ENCODE measurements at places on chromosomes 3 and 15.

GRCh38 chr3:69353503-69353902 lies 32.4 kb downstream of the FRMD4B start:
- no peak for DNase-seq

DNA sequence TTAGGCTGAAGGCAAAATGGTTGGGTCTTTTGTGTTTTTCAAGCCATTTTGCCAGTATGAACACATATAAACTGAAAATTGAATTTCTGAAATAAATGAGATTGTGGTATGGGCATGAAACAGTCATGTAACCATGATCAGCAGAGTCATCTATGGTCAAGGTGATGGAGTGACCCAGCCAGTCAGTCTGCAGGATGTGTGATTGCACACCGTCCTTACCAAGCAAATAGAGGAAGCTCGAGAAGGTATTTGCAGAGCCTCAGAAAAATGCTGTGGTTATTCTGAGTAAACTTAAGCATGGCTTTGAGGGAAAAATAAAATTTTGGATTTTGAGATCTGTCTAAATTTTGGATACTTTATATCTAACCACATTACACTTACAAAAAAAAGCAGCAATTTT lies 95.9 kb upstream of the RNF7 start:
- DNase-seq, result no peak

DNA sequence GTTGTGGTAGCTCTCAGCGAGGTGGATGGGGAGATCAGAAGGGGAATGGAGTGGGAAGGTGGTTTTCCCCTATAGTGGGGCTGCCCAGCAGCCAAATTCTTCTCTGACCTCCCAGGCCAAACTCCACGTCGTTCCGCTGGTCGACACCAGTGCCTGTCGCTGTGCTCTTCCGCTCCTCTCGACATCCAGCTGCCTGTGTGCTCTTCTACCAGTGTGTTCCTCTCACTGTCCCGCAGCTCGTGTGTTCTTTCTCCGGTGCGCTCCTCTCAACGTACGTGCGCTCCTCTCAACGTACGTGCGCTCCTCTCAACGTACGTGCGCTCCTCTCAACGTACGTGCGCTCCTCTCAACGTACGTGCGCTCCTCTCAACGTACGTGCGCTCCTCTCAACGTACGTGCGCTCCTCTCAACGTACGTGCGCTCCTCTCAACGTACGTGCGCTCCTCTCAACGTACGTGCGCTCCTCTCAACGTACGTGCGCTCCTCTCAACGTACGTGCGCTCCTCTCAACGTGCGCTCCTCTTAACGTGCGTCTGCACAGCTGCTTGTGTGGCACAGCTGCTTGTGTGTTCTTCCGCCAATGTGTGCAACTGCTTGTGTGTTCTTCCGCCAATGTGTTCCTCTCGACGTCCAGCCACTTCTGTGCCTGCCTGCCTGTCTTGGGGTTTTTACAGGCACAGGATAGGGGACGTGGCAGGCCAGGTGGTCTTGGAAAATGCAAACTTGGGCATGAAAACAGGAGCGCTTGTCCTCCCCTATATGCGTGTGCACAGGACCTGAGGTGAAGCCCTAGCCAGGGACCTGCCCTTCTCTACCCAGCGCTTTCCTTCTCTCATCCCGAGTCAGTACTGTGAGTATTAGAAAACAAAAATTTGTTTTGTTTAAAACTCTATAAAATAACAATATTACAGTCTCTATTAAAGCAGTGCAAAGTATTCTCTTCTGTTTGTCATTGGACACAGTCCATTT lies 991.1 kb downstream of the GBE1 start:
- no peak for DNase-seq

GRCh38 chr15:72732516-72732915 lies 46.5 kb downstream of the BBS4 start:
- DNase-seq, result no peak

GRCh38 chr15:87021751-87022150 lies 942.1 kb downstream of the AGBL1 start:
- no peak for DNase-seq

GRCh38 chr3:172181932-172182586 lies 142.7 kb downstream of the FNDC3B start:
- DNase-seq, result no peak

DNA sequence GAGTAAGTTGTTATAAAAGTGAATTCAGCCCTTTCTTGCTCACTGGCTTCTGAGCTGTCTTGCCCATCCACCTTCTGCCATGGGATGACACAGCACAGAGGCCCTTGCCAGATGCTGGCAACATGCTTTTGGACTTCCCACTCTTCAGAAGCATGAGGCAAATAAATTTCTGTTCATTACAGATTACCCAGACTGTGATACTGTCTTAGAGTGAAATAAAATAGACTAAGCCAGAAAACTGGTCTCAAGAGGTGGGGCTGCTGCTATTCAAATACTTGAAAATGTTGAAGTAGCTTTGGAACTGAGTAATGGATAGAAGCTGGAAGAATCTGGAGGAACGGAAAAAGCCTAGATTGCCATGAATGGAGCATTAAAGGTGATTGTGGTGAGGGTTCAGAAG lies 170.4 kb downstream of the ZMAT3 start:
- DNase-seq, result no peak

DNA sequence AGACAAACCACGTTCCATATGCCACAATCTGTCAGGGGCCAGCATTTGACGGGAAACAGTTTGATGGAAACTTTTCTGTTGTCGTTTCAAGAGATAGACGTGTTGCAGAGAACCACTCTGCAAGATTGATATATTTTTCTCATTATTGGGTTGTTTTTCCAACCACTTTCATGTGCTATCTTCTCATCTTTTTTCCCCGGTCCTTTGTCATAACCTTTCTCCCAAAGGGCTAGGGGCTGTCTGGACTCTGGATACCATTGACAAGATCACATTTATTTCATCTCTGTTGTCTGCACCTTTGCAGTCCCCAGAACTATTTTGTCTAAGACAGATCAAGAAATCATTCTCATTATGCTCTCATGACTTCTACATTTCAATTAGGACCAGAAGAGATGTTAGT lies 57.6 kb upstream of the SLC25A26 start:
- no peak for DNase-seq

DNA sequence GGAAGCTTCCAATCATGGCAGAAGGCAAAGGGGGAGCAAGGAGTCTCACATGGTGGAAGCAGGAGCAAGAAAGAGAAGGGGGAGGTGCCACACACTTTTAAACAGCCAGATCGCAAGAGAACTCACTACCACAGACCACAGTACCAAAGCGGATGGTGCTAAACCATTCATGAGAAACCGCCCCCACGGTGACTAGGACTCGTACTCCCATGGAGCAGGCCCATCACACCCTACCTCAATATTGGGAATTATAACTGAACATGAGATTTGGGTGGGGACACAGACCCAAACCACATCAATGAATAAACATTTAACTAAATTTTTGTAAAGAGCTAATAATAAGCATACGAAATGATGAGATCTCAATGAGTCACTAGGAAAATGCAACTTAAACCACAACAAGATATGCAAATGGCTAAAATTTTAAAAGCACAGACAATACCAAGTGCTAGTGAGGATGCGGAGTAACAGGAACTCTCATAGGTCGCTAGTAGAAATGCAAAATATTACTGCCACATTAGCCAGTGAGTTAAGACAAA lies 10.0 kb downstream of the MRPS25 start:
- DNase-seq, result no peak

DNA sequence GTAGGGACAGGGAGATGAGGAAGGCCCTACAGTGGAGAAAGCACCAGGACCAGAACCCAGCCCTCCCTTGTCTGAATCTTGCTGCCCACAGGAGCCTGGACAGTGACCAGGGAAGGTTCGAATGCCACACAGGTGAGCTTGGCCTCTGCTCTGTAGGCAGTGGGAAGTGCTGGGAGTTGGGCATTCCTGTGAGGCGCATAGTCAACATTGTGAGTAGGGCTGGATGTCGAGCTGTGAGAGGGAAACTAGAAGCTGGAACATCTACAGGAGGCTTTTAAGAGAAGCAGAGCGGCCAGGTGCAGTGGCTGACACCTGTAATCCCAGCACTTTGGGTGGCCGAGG lies 20.3 kb upstream of the ALAS1 start:
- no peak for DNase-seq

GRCh38 chr3:69066121-69066520 lies 14.0 kb upstream of the TMF1 start:
- no peak for DNase-seq

- DNase-seq, result no peak
These were observed 38.2 kb downstream of the STAG1 start for GRCh38 chr3:136714020-136714419.

DNA sequence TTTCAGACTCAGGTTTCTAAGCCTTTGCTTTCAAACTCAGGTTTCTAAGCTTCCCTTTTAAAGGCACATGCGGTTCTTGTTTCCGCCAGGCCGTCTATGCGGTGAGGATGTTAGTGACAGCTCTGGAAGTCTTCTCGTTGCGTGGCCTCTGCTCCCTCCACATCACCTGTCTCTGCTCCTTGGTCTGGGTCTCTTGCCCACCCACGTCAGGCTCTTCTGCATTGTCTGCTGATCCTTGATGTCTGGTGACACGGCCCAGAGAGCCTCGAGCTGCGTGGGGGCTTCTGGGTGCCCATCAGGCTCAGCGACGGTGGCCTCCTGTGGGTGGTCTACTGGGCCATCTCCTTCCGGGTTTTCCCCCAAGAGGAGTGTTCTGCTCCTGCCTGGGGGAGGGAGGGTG lies 30.5 kb downstream of the KLF13 start:
- DNase-seq, result no peak

- DNase-seq, result peak; percentile 90
These were observed 2.0 kb upstream of the MELTF start for GRCh38 chr3:197031315-197032285.

Measured in 8988T (cell line).